ENCODE measurements at places on chromosomes 1 and 21.

DNA sequence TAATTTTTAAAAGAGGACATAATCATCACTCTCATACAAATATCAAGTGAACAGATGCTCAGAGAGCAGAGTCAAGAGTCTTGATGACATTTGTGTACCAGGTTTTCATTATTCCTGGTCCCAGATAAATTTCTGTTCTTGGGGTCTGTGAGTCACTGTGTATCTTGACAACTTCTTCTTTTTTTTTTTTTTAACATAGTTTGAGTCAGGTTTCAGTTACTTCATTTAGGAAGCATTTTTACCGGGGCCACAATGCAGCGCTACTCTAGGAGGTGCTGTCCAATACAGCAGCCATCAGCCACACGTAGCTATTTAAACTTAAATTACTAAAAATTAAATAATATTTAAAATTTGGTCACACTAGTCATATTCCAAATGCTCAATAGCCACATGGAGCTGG lies 188.1 kb upstream of the SAMSN1 start:
- DNase-seq = no peak

- no peak for DNase-seq
Measured at GRCh38 chr1:170765712-170766330, 101.9 kb downstream of the PRRX1 start.

GRCh38 chr1:10529765-10530164 lies 55.0 kb downstream of the PEX14 start:
- DNase-seq = no peak

DNA sequence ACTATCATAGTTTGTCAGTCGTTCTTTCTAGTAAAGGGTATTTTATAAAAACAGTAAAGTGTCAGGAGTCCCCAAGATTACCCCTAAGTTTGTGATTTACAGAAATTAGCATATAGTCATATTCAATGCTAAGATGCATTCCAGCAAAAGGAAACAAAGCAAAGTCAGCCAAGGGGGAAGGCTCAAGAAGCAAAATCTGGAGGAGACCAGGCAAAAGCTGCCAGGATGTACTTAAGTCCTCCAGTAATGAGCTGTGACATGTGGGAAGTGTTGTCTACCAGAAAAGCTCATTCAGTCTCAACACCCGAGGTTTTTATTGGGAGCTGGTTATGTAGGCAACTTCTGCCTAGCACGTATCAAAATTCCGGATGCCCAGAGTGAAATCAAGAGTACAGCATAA lies 373.4 kb upstream of the TMPRSS15 start:
- no peak for DNase-seq

DNA sequence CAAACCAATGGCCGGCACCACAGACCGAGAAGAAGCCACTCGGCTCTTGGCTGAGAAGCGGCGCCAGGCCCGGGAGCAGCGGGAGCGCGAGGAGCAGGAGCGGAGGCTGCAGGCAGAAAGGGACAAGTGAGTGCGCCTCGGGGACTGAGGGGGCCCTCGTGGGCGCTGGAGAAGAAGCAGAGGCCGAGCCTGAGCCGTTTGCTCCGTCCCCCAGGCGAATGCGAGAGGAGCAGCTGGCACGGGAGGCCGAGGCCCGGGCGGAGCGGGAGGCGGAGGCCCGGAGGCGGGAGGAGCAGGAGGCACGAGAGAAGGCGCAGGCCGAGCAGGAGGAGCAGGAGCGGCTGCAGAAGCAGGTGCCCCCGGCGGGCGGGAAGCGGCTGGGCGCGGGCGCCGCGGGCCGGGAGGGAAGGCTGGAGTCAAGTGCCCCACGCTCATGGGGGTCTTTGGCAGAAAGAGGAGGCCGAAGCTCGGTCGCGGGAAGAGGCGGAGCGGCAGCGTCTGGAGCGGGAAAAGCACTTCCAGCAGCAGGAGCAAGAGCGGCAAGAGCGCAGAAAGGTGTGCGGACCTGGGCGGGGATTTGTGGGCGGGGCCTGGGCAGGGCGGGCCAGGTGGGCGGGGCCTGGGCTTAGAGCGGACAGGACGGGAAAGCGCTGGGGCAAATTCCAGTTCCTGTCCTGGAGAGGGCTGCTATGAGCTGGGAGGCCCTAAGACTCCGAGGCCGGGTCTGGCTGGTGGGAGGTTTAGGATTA lies 22.7 kb downstream of the MAP7D1 start:
- DNase-seq = no peak

- DNase-seq = no peak
Measured at GRCh38 chr1:240362826-240363225, 249.1 kb downstream of the GREM2 start.

GRCh38 chr1:174872615-174873058 lies 127.1 kb upstream of the CACYBP start:
- DNase-seq = no peak

DNA sequence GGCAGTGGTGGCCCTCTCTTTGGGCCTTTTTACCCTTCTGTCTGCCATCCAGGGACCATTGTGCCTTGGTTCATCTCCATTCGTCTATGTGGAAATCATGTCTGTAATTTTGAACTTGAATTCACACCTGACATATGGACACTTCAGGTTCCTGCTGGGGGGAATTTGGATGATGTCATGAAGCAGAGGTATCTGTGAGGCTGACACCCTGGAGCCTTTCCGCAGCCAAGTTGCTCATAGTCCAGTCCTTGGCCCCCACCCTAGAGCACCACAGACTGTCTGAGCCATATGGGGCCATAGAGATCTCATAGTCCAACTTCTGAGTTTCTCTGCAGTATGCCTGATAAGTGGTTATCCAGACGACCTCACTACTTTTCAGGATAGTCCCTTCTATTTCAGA lies 147.7 kb upstream of the CACNA1E start:
- no peak for DNase-seq

DNA sequence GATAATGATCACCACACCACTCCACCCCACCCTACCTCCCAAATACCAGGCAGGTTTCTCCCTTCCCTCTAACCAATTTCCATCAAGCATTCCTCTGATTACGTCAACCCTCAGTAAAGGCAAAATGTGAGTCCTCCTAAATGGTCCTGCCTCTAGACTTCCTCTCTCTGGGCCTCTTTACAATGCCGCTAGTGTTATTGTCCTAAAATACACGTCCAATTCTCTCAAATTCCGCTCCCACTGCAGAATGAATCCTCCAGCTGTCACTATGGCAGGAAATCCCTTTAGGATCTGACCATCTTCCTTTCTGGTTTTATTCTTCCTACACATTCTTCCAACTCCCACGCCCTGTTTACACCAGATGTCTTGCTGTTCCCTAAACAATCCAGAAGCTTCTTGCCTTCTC lies 68.7 kb downstream of the DEGS1 start:
- no peak for DNase-seq

- no peak for DNase-seq
Measured at GRCh38 chr1:215895276-215895675, 328.2 kb downstream of the KCTD3 start.

GRCh38 chr1:155454096-155454495 lies 108.5 kb downstream of the ASH1L start:
- no peak for DNase-seq

DNA sequence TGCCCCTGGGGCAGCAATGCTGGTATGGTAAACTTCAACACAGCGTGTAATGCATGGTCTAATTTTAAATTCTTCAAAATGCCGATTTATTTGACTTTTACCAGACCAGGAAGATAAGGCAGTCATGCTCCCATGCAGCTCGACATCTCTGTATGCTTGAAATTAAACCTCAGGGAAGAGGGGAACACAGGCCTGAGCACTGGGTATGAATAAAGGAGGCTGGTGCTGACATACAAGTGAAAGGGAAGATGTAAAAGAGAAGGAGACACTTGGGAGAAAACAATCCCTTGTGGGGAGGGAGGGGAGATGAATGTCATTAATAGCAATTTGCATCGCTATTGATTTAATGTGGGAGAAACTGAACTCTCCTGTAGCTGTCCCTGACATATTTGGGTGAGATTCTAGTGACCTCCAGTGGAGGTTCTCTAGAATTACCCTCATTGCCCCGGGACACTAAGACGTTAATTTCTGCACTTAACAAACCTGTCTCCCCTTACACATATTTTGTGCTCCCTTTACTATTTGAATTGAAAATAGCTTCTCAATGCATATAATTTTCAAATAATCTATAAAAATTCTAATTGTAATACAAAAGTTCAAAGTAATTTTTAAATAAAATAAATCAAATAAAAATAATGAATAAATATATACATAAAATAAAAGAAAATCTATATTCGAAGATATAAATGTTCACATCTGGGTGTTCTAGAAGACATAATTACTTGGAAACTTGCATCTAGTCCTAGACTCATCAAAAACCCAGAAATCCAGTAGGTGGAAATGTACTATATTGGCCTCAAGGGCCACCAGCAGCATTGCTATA lies 283.1 kb downstream of the LMX1A start:
- no peak for DNase-seq

GRCh38 chr1:97348599-97349265 lies 572.1 kb downstream of the DPYD start:
- DNase-seq = no peak

DNA sequence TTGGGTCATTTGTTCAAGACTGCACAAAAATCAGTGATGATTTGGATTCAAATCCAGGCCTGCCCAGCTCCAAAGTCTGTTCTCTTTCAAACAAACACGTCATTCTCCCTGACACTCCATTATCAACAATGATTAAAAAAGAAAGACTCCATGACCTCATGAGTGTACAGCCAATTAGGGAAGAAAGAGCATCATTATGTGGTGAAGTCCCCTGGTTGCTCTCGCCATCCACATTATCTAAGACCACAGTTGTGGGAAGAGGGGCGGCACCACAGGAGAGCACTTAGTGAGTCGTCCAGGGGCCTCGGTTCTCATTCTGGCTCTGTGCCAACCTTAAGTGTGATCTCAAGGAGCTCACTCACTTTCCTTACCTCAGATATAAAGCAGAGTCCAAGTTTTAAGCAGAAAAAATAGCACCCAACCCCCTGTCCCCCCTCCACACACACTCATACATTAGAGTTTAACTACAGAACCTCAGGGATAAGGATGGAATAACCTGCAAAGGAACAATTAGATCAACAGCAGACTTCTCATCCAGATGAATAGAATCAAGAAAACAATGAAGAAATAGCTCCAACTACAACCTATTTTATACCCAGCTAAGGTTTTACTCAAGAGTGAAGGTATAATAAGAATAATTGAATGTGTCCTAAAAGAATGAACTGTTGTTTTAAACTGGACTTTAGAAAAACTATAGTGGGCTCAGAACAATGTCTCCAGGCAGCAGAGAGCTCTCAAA lies 47.8 kb downstream of the COL6A1 start:
- DNase-seq = no peak

DNA sequence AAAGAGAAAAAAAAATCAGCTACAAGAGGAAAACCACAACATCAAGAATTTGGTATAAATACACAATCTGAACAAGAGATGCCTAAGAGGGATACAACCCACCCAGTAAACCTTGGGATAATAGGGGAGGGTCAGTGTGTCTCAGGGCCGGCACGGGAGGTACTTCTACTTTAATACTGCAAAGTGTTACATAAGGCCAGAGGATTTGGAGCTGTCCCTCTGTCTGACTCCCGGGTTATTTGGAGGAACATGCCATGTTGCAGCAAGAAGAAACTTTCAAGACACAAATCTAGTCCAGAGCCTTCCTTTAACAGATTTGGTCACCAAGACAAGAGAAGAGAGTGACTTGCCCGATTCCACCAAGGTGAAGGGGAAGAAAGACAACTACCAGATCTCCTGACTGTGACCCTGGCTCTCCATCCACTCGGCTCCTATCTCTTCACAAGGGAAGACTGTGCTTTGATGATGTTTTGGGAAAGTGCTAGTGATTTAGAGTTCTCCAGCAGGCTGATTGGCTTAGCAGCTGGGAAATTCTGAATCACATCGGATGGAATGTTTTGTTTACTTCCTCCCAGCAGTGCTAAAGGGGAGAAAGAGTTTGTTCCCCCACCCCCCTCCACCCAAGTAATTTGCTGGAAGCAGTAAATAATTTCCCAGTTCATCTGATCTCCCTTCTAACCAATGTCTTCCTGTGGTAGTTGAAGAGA lies 29.3 kb downstream of the SGIP1 start:
- DNase-seq = no peak

DNA sequence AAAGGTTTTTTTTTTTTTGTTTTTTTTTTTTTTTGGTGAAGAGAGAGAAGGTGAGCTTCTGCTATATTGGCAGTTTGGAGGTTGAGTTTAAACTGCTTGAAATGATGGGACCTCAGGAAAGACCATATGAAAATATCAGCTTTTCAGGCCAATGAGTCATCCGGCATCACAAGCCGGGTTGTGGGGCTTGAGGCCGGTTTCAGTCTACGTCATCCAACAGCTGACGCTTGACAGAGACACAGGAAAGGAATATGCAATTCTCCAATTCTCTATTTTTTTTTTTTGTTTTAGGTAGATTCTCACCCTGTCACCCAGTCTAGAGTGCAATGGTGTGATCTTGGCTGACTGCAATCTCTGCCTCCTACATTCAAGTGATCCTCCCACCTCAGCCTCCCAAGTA lies 52.4 kb downstream of the KCNJ6 start:
- no peak for DNase-seq

DNA sequence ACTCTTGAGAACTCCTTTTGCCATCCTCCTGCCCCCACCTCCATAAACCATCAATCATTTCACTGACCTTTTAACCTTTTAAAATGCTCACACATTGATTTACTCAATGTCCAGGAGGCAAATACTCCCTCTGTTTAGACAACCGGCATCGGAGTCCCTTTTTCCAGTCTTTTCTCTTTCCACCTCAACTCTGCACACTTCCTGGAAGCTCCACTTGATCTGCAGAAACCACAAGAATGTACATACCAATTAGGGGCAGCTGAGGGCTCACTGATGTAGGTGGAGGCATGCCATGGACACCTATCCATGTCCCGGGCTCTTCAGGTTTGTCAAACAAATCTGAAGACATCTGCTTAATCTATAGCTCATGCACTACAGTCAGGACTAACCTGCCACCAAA lies 5.3 kb upstream of the AMIGO1 start:
- DNase-seq = no peak

- no peak for DNase-seq
Measured at GRCh38 chr1:96887501-96887900, 165.9 kb downstream of the PTBP2 start.

- DNase-seq = no peak
Measured at GRCh38 chr21:37711286-37711829, 204.9 kb downstream of the KCNJ6 start.

- DNase-seq = no peak
Measured at GRCh38 chr21:34743831-34744230, 75.0 kb downstream of the CLIC6 start.

Measured in cortex of kidney (tissue), 1 donor.